ENCODE measurements at places on chromosomes 11 and 22. TPM values are rescaled to one million over a fixed set of nuclear protein-coding genes. Genes with fewer than 3 reads are reported as not detected.

GRCh38 chr11:45258982-45259530, 27.1 kb downstream of the SYT13 start:
- no peak for DNase-seq

DNA sequence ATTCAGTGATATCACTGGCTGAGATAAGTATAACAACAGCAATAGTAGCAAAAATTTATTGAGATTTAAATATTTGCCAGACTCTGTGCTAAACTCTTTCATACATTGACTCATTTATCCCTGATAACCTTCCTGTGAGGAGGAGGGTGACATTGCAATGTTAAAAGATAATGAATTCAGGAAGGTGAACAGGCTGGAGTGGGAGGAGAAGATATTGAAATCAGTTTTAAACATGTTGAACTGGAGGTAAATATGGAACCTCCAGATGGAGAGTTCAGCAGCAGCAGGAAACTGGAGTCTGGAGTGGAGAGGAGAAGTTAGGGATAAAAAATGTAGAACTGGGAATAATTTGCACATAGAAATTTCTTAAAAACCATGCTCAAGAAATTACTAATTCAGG, 142.0 kb upstream of the FAT3 start:
- DNase-seq = no peak

- no peak for DNase-seq
Measured at GRCh38 chr11:71203681-71204080, 48.7 kb downstream of the SHANK2 start.

DNA sequence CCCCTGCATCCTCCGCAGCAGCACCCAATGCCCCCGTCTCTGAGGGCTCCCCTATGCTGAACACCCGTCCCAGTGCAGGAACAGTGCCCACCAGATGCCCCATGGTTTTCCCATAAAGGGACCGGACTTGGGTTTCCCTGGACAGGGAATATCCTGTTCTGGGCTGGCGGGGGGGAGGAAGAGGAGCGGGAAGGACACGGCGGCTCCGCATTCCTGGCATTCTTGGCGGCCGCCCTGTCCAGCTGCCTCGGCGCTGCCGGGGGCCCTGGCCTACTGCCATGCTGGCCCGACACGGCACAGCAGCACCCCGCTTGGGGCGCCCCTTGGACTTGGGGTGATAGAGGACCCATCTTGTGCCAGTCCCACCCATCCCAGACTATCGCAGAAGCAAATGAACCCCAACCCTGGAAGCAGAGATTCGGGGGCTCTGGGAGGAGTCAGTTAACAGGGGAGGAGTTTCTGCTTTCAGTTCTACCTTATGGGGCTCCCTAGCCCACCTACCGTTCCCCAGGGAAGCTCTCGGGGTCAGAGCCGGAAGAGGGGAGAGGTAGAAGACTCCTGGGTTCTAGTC, 23.7 kb upstream of the CBX7 start:
- no peak for DNase-seq

The DGKZ gene
- 40.6 TPM for total RNA-seq

The OSBPL5 gene
- total RNA-seq = 99.9 TPM

- no peak for DNase-seq
Measured at GRCh38 chr11:128835741-128836430, 31.2 kb downstream of the KCNJ1 start.

The OR51A4 gene
- total RNA-seq = not detected

The DEFB108B gene
- total RNA-seq = not detected

DNA sequence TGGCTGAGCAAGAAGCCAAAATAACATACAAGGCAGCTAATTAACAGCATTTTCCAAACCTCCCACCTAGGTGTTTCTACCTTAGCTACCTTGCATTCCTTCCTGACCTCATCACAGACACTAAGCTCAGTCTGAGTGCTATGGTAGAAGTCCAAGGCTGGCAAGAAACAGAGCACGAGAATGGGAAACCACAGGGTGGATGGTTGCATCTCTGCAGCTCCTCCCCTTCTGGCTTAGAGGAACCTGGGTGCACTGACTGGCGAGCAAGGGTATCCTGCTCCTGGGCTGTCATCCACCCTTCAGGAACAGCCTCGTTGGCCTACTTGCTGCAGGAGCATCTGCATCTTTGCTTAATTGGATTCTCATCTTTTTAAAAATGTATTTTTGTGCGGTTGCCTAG, 73.1 kb upstream of the KIRREL3 start:
- DNase-seq = no peak

The C11orf86 gene
- total RNA-seq = not detected

DNA sequence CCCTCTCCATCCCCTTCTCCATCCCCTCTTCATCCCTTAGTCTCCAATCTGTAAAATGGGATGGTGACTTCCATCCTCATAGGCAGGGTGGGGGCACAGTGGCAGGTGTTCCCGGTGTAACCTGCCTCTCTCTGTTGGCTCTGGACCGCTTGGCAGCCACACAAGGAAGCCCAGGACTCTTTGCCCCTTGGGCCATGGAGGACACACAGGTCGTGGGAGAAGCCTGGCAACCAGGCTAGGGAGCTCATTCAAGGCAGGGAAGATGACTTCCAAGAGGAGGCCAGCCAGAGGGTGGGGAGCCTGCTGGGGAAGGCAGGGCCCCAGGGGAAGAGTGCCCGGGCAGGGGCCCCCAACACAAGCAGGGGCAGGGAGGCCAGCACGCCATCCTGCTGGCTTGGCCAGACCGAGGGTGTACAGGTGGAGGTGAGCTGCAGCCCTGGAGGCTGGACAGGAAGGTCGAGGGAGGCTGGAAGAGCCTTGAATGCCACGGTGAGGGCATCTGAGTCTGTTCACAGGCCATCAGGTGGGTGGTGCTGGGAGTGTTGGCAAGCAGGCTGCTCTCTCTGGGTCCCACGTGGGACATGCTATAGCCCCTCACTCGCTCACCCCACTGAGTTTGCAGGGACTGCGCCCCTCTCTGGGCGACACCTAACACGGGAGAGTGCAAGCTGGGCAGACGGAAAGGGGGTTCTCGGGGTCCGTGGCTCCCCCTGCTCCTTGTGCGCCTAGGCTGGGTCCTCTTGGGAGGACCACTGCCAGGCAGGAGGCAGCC, 15.5 kb upstream of the CTSD start:
- no peak for DNase-seq

GRCh38 chr11:31921081-31921480, 110.0 kb upstream of the PAX6 start:
- DNase-seq = no peak

GRCh38 chr11:11568651-11569229, 53.1 kb downstream of the GALNT18 start:
- no peak for DNase-seq

DNA sequence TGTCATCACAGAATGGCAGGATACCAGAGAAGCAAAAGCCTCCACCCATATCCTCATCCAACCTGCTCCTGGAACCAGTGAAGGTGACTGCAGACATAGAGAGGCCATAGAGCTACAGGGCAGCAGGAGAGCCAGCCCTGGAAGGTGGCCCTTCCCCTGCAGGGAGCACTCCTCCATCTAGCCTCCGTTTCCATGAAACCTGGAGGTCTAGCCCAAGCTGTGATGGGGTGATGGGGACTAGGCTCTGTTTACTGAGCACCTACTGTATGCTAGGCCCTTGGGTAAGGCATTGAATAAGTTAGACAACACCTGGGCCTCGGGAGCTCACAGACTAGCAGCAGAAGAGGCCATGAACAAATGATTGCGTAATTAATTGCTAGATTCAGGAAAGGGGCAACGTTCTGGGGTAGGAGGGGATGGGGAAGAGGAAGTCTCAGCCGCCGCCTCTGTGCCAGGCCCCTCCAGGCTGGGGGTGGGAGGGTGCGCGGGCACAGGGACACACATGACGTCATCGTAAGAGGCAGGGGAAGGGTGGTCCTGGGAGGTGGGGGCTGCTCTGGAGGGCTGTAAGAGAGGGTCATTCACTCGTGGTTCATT, 784 bp upstream of the SYNGR1 start:
- no peak for DNase-seq

GRCh38 chr22:24728790-24729637, 45.5 kb downstream of the PIWIL3 start:
- no peak for DNase-seq

The HORMAD2 gene
- not detected for total RNA-seq

DNA sequence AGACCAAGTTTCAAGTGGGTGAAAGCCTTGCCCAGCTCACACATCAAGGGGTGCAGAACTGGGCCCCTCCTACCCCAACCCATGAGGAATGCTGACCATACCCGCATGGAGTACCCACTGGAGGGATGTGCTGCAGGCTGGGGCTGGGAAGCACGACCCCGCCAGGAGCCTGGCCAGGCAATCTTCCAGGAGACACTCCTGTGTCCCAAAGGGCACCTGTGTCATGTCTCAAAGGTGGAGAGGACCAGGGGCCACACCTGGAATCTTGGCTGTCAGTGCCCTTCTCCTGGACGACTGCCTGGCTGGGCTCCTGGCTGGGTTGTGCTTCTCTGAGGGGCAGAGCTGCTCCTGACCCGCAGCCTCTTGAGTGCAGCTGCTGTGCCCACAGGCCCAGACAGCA, 6.7 kb downstream of the ARAP1 start:
- no peak for DNase-seq

- DNase-seq = no peak
Measured at GRCh38 chr11:111574373-111575225, 27.6 kb upstream of the SIK2 start.

DNA sequence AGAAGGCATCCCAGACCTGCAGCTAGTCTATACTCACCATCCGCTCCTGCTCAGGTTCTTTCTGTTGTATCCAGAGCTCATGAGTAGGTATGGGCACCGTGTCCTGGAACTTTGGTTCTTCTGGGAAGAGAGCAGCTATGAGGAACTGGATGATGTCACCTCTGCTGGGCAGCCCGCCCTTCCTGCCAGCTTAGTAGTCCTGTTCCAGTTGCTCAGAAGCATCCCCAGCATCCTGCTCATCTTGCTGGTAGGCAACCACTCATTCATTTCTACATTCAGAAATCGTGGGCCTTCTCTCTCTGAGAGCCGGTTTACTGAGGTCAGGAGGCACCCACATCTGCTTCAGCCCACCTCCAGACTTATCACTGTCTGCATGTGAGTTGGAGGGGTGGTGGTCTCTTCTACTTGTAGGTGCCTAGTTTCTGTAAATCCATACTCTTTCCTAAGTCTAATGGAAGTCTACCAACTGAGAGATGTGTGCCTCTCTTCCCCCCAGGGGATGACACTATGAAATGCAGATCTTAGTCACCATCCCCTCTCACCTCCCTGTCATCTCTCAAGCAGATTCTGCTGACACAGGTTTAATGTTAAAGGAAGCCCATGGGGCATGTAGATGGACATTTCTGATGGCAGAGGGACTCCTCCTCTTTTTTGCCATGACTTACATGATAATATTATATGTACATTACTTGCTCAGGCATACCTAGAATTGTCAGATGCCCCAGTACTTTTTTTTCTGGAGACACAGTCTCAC, 29.6 kb upstream of the CCDC134 start:
- no peak for DNase-seq

- no peak for DNase-seq
Measured at GRCh38 chr11:132872211-132872610, 660.1 kb downstream of the OPCML start.

GRCh38 chr22:27851974-27852746, 50.6 kb upstream of the MN1 start:
- no peak for DNase-seq

- DNase-seq = no peak
Measured at GRCh38 chr11:2177076-2177475, 5.5 kb upstream of the TH start.

GRCh38 chr11:65445101-65445603, 22.6 kb downstream of the NEAT1 start:
- no peak for DNase-seq

GRCh38 chr11:107621081-107621480, 30.1 kb downstream of the ELMOD1 start:
- DNase-seq = no peak

The CDC42BPG gene
- total RNA-seq = 0.68 TPM

- DNase-seq = no peak
Measured at GRCh38 chr22:44578110-44578457, 80.1 kb upstream of the RTL6 start.

The UBQLN3 gene
- 0.63 TPM for total RNA-seq
